Smooth muscle cell of trachea (primary cell): ENCODE measurements at places on chromosomes 5 and 9. TPM values are rescaled to one million over a fixed set of nuclear protein-coding genes. Genes with fewer than 3 reads are reported as not detected.

DND1 gene
- 0.17 and 0.29 TPM in 2 replicates for total RNA-seq

FLT4 gene
- under 0.01 and 0.15 TPM in 2 replicates for total RNA-seq

EEIG1 gene
- total RNA-seq, result 12.9 and 15.4 TPM in 2 replicates

KCTD16 gene
- total RNA-seq, result 0.44 and 0.50 TPM in 2 replicates

TAS2R1 gene
- not detected in 2 replicates for total RNA-seq

GHR gene
- 2.8 and 3.5 TPM in 2 replicates for total RNA-seq

TMEM171 gene
- total RNA-seq, result 0.87 and 1.8 TPM in 2 replicates

GARIN3 gene
- total RNA-seq, result not detected in 2 replicates

ARHGEF39 gene
- 0.50 and 2.9 TPM in 2 replicates for total RNA-seq

CAMLG gene
- total RNA-seq, result 44.5 and 46.4 TPM in 2 replicates

FOXD4L6 gene
- total RNA-seq, result not detected in 2 replicates

IQGAP2 gene
- 6.1 and 15.1 TPM in 2 replicates for total RNA-seq

LECT2 gene
- not detected in 2 replicates for total RNA-seq

LHX3 gene
- under 0.01 TPM in 1 of 2 replicates, not detected in the other for total RNA-seq

SPOCK1 gene
- 36.1 and 54.9 TPM in 2 replicates for total RNA-seq

LCN9 gene
- not detected in 2 replicates for total RNA-seq

CCNO gene
- 0.17 TPM in 1 of 2 replicates, not detected in the other for total RNA-seq

FOXD4 gene
- total RNA-seq, result 0.17 TPM in 1 of 2 replicates, not detected in the other

RLN2 gene
- not detected in 2 replicates for total RNA-seq

ORM1 gene
- not detected in 2 replicates for total RNA-seq

GPX3 gene
- 7.6 and 18.4 TPM in 2 replicates for total RNA-seq
